ENCODE measurements at places on chromosomes 11 and 22.

- no peak for DNase-seq
Measured at GRCh38 chr22:37467391-37467955, 18.7 kb downstream of the MFNG start.

GRCh38 chr11:115300660-115301428 lies 203.4 kb downstream of the CADM1 start:
- DNase-seq: no peak

GRCh38 chr22:36829370-36830002 lies 12.7 kb upstream of the PVALB start:
- no peak for DNase-seq

DNA sequence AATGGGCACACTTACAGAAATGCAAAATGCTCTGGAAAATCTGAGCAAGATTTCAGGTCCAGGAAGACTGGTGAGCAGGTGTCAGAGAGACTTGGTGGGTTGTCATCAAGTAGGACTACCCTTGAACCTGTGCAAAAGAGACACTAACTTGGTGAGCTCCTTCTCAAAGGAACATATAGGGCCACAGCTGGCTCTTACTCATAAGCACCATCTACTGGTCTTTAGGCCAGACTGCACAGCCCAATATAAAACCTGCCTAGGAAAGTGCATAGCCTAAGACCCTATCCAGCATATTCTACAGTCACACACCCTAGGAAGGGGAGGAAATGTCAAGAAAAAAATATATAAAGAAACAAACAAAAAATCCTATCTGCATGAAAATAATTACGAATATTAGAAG lies 18.2 kb upstream of the OR10W1 start:
- DNase-seq: peak; percentile 34

GRCh38 chr22:20063271-20064139 lies 16.5 kb upstream of the DGCR8 start:
- DNase-seq: no peak

- DNase-seq: peak; percentile 6
Measured at GRCh38 chr11:64566042-64566914, 24.7 kb upstream of the SLC22A12 start.

GRCh38 chr11:130668751-130669150 lies 220.3 kb downstream of the ADAMTS15 start:
- no peak for DNase-seq

DNA sequence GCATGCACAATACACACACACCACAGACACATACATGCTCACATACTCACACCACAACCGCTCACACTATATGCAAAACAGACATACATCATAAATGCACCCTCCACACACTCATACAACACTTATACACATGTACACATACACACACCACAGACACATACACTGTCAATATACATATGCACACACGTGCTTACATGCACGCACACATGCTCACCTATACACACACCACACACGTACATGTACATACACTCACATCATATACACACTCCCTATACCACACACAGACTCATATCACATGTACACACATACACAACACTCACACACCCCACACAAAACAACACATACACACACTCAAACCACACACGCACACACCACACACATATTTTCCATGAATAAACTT lies 885.3 kb downstream of the TBC1D22A start:
- no peak for DNase-seq

DNA sequence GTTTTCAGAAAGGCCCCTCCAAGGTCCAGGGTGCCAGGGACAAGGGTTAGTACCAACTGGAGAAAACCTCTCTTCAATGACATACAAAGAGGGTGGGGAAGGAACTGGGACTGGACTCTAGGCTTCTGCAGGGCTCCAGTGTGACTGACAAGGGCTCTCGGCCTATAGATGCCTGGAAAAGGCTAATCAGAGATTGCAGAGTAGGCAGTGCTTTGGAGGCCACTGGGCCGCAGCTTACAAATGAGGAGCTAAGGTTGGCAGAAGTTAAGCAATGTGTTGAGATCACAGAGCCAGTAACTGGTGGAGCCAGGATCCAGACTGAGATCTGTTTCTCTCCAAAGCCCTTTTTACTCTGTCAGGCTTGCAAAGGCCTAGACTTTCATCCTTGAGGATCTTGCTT lies 7.4 kb upstream of the DGKZ start:
- DNase-seq: no peak

DNA sequence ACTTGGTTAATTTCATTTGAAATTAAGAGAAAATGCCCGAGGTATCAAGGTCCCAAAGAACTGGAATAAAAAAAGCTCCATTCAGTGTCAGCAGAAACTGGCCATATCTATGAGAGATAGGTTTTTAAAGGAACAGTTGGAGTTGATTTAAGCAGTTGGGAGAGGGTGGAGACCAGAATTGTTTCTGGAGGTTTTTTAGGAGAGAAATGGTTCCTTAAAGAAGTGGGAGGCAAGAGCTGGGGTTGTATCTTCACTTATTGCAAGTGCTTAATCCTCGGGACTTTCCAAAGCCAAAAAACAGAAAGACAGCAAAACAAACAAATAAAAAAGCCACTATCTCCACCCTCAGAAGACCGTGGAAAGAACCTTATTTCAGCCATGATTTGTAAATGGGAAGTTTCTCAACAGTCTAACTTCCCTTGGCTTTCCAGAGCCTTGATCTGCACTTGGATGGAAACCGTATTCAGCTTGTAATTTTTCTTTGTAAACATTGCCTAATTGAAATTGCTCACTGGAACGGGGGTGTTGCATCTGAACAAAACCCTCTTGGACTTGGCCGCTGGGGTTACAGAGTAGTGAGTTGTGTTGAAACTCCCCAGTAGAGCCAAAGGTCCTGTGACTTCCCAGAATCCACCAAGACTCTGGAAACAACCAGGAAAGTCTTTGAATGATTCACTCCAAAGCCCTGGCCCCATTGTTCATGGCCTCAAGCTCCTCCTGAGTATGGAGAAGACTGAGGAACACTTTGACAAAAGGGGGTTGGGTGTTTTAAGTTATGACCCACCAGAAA lies 115.6 kb downstream of the SLC1A2 start:
- DNase-seq: no peak

- DNase-seq: peak; percentile 39
Measured at GRCh38 chr11:70828593-70829082, 423.7 kb downstream of the SHANK2 start.

DNA sequence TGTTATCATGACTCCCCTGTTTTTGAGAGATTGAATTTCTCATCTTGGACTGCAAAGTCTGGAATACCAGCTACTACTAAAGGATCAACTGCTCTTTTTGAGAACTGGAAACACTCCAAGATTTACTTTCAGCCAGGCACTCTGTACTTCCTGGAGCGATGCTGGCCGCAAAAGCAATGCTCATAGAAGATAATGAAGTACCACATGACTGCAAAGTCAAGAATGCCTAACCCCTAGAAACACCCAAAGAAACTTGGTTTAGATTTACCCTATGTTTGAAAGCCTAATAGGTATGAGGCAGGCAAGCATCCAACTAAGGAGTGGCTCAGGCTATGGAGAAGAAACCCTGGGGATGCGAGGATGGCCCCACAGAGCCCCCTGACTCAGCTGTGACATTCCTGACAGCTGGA lies 47.7 kb upstream of the ARHGAP20 start:
- DNase-seq: peak; percentile 58

- DNase-seq: peak; percentile 81
Measured at GRCh38 chr22:41697126-41697775, 2.1 kb upstream of the MEI1 start.

DNA sequence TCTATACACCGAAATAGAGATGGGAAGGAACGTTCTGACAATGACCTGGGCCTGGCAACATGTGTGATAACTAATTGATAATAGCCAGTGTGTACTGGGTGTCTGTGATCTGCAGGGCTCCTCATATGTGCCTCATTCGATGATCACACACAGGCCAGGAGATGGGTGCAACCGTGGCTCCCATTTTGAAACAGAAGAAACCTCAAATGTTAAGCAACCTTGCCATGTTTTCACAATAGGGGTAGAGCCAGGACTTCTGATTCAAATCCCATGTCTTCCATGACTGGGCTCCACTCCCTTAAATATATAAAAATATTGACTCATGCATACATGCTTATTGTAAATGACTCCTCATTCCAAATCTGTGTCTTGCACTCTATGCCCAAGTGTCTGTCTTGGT lies 11.1 kb downstream of the APOL3 start:
- DNase-seq: no peak

GRCh38 chr11:87597725-87598124 lies 560.0 kb downstream of the TMEM135 start:
- no peak for DNase-seq

- DNase-seq: no peak
Measured at GRCh38 chr11:73866095-73866579, 10.5 kb downstream of the COA4 start.

GRCh38 chr22:17787716-17788330 lies 13.6 kb upstream of the BID start:
- no peak for DNase-seq

- DNase-seq: no peak
Measured at GRCh38 chr22:20383538-20383937, 10.4 kb upstream of the ZNF74 start.

DNA sequence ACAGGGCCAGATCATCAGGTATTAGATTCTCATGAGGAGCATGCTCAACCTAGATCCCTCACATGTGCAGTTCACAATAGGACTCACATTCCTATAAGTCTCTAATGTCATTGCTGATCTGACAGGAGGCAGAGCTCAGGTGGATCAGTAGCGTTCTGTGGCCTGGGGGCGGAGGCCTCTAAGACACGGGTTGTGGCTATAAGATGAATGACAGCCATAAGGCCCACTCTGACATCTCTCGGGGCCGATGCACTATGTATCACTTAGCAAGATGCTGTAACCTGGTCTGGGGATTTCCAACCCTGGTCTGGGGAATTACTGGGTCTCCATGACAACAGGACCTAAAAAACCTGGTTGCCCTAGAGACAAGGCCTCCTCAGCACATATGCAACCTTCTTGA lies 932.7 kb downstream of the TBC1D22A start:
- no peak for DNase-seq

- DNase-seq: no peak
Measured at GRCh38 chr11:61278001-61278470, 17.1 kb downstream of the VWCE start.

DNA sequence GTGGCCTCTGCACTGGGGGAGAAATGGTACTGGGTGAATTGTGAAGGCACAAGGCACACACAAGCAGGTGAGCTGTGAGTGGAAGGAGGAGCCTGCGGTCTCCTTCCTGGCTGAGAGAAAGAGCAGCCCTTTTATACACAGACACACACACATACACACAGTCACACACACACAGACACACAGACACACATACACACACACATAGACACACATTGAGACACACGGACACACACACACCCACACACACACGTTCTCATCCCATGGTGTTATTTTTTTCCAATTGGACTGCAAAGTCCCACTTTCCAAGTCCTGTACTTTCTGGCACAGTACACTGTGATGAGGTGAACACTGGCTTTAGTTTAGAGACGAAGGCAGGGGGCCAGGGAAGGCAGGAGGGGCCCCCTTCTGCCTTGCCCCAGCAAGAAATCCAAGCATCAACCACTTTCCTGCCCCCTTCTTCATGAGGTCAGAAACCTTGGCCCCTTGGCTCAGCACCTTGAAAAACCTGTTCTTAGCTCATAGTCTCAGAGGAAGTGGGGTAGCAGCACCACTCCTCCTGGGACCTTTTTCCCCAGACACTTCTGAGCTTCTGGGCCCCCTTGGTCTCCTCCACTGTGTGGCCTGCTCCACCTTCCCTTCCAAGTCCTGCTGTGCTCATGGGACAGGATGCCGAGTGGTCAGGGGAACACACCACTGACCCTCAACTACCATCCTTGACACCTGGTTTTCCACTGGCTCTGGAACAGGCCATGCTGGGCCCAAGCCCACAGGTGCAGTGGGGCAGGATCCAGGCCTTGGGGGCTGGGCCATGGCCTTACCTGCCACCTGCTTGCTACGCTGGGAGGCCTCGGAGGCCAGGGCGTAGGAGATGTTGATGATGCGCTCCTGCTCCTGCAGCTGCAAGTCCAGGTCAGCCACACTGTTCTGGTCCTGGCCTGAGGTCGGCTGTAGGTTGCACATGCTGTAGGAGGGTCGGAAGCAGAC lies 43.8 kb downstream of the C11orf58 start:
- DNase-seq: no peak

- no peak for DNase-seq
Measured at GRCh38 chr11:121683791-121684190, 231.0 kb upstream of the SORL1-AS1 start.

DNA sequence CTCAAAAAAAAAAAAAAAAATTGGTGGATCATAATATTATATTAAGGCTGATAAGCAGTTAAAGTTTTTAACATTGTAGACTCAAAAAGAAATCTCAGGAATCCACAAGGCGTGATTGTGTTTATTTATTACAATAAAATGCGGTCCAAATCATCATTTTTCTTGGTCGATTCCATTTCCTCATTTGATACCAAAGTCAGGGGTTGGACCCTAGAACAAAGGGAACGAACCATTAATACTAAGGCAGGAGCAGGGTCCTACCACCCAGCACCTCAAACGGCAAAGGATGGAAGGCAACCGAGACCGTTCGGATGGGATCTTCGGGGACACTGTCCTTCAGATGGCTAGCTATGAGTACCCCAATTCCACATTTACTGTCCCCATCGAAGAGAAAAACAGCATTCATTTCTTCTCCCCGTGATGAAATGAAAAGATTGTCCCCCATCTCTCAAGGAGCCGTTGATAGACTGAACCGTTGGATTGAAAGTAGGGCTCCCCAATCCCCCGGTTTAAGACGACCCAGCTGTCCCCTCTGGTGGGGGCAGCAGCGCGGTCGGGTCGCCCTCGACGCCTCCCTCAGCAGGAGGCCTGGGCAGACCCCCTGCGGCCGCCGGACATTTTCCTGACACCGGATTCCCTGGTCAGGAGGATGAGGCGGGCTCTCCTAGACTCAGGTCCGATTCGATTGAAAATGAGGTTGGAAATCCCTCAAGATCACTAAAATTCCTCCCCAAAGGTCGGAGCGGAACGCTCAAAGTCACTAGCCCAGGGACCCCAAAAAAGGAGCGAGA lies 607 bp downstream of the DMC1 start:
- no peak for DNase-seq

- no peak for DNase-seq
Measured at GRCh38 chr22:38218661-38219622, 17.1 kb downstream of the MAFF start.

- no peak for DNase-seq
Measured at GRCh38 chr11:71498091-71498490, 29.0 kb upstream of the KRTAP5-7 start.

DNA sequence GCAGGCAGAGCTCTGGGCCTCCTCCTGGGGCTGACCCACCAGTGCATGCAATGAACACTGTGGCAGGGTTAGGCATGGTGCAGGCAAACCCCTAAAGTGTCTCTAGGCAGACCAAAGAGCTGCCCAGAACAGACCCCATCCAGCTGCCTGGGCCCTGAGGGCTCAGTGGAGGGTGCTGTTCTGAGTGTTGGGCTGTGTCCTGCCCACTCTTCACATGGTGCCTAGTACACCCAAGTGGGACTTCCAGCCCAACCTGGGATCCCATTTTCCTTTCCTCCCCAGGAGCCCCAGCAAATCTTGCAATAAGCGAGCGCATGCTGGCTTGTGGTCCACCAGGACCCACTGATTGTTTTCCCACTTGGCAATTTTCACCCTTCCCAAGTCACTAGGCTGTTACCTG lies 26.4 kb downstream of the ARVCF start:
- no peak for DNase-seq

- DNase-seq: no peak
Measured at GRCh38 chr11:103170865-103171264, 61.6 kb downstream of the DYNC2H1 start.
